Stimulated activated CD4-positive, alpha-beta T cell treated with anti-CD3 and anti-CD28 coated beads, Interleukin-1b, Interleukin-23, amount 100 ng/mL, for 1 hour (primary cell): ENCODE measurements at places on chromosomes 2 and 18.

- DNase-seq = no peak
Measured at GRCh38 chr2:122831649-122832048, 1076.2 kb downstream of the TSN start.

DNA sequence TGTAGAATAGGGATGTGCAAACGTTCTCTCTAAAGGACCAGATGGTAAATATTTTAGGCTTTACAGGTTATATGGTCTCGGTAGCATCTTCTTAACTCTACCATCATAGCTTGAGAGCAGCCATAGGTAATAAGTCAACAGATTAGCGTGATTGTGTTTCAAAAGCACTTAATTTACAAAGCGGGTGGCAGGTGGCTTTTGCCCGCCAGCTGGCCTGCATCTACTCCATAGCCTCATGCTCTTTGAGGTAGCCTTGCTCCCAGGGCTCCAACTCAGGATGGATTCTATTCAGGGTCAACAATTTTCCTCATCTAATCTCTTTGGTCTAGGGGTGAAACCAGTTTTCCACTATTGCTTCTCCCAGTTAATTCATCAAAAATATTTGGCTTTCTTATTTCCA, 5.0 kb upstream of the ATP9B start:
- no peak for DNase-seq

DNA sequence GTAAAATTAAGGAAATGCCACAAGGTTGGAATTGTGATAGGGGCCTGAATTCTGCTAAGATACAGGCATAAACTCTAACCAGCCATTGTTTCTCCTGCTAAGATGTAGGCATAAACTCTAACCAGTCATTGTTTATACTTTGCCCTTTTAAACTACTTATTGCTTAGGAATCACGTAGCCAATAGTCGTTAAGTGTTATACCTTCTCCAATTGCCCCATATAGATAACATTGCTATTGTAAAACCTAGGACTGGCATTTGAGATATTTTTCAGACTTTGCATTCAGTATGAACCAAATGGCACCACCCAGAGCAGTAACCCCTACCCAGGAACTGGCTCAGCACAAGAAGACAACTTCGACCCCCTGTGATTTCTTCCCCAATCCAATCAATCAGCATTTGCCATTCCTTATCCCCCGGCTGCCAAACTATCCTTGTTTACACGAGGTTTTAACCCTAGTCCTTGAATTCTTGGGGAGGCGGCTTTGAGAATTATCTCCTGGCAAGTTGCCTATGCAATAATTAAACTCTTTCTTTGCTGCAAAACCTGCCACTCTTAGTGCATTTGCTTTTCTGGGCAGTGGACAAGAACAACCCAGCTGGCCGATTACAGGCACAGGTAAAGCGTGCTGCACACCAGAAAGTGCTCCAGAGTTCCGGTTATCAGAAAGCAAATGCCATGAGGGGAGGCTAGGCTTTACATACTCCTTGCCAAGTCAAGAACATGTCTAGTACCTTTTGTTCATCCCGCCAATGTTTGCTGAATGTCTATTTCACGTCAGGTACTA, 167.6 kb downstream of the LAMA1 start:
- no peak for DNase-seq

DNA sequence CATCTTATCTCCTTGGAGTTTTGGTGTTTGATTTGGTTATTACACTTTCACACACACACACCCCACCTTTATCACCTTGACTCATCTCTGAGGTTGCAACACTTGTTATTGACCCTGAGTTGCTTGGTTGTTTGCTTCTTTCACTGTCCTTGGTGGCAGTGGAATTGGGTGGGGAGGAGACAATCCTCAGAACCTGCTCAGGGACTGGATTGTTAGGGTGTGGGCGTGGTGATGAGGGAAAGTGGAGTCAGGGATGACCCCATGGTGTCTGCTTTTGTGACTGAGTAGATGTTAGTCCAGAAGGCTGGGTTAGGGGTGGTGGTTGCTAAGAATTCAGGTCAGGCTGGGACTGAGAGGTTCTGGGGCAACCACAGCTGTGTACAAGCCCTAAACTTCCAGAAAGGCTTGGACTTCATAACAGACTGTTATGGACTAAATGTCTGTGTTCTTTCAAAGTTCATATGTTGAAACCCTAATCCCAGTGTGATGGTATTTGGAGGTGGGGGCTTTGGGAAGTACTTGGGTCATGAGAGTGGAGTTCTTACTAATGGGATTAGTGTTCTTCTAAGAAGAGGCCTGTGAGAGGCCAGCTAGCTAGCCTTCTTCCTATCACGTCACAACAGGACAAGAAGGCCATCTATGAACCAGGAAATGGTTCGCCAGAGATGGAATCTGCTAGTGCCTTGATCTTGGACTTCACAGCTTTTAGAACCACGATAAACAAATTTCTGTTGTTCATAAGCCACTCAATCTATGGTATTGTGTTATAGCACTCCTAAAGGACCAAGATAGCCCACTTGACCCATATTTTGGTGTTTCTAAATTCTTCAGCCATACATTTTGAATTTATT, 3.4 kb upstream of the DIS3L2 start:
- DNase-seq = no peak

GRCh38 chr2:42562474-42563144, 5.8 kb upstream of the MTA3 start:
- DNase-seq = no peak

DNA sequence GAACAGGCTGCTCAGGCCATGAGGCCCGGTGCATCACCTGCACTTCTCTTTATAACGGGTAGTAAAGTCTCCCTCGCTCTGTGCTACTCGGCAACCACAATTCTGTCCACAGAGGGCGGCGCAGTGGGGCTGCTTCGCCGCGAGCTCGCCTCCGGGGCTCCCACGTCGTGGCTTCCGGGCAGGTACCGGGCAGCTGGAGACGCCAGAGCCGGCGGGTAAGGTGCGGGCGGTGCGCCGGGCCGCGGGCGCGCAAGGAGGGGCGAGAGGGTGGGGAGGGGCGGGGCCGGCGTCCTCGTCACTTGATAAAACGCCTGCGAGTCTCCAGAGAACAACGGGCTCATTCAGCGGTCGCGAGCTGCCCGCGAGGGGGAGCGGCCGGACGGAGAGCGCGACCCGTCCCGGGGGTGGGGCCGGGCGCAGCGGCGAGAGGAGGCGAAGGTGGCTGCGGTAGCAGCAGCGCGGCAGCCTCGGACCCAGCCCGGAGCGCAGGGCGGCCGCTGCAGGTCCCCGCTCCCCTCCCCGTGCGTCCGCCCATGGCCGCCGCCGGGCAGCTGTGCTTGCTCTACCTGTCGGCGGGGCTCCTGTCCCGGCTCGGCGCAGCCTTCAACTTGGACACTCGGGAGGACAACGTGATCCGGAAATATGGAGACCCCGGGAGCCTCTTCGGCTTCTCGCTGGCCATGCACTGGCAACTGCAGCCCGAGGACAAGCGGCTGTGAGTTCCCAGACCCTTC, at the start of gene ITGA6:
ITGA6 (plus strand) TSS at position 331 of the 734 bp plus-strand sequence.
- DNase-seq = peak; percentile 35

DNA sequence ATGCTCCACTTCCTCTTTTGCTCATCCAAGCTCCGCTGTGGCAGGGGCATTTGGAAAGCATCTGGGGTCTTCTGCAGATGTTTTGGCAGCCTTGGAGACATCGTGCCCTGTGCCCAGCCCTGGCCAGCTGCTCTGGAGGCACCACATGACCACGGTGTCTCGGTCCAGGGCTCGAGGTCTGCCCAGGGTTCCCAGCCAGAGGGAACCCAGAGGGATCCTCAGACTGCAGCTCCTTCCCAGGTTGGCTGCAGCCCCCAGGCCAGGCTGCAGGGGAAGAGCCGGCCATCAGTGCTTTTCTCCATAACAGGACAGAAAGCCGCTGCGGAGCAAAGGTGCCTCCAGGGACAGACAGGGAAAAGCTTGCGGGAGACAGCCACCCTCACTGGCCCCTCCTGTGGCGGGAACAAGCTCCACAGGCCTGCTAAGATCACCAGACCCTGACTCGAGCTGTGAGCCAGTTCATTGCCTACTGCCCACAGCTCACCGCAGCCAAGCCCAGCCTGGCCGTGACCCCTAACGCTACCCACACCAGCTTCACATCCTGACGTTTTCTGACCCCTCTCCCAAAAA, 74.7 kb downstream of the SMAD7 start:
- no peak for DNase-seq

- no peak for DNase-seq
Measured at GRCh38 chr2:197191177-197191939, 119.2 kb downstream of the ANKRD44 start.

DNA sequence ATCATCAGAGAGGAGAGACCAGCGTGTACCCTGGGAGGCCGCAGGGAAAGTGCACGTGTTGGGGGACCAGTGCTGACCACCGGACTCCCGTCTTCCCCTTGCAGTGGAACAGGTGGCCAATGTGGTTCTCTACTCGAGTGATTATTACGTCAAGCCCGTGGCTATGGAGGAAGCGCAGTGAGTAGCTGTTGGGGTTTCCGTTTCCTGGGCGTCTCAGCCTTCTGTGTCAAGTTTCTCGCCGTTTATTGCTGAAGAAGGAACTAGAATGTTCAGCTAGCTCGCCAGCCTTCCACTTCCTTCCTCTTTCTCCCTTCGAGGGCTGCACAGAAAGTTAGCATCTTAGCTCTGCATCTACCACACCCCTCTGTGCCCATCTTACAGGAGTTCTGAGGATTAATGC, 22.8 kb upstream of the DGKD start:
- no peak for DNase-seq

DNA sequence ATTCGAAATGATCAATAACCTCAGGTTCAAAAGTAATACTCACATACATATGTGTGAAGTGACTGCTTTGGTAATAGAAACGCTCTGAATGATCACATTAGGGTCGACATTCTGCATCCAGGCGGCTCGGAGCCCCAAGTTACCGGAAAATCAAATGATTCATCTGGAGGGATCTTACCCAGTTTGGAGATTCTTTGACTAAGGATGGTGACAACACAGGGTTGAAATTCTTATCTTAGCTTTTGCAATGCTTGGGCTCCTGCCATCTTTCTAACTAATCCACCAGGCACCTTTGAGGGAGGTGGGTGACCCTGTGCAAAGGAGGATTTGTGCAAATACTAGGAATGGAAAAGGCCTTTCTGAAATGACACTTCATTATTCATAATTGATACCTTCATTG, 10.8 kb downstream of the GBX2 start:
- DNase-seq = no peak

DNA sequence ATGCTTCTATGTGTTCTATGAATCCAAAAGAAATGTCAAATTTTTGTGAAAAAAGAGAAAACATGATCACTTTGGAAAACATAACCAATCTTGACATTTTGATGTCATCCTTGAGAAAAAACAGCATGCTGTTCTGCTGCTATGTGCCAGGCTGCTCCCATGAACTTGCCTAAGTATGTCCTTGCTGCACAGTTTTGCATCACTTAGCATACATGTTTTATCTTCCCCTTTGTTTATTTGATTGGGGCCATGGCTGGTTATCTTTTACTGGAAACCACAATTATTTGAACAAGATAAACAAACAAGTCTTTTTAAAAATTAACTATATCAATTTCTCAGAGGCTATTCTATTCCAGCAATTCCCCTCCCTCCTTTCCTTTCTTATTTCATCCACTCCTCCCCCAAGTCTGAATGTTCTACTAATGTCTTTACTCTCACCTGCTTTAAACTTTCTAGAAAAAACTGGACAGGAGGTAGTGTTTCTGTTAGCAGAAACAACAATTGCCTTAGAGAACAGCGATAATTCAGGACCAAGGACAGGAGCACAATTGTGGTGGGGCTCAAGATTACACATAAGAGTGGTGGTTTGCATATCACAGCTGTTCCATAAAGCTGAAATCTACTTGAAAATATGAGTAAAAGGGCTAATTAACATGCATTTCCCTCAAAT, 6.7 kb downstream of the AOX1 start:
- DNase-seq = no peak

- no peak for DNase-seq
Measured at GRCh38 chr2:224922142-224922727, 120.0 kb downstream of the DOCK10 start.
